B cell (primary cell): ENCODE measurements at places on chromosomes 5 and 9. TPM values are rescaled to one million over a fixed set of nuclear protein-coding genes. Genes with fewer than 3 reads are reported as not detected.

Gene CDH6
- not detected in 2 replicates for polyA plus RNA-seq

Gene SEC24A
- 6.9 and 8.0 TPM in 2 replicates for polyA plus RNA-seq

Gene MAMDC2
- not detected in 2 replicates for polyA plus RNA-seq

Gene OR13C5
- polyA plus RNA-seq = 0.20 TPM in 1 of 2 replicates, not detected in the other

Gene ADAMTS12
- not detected in 2 replicates for polyA plus RNA-seq

Gene ACER2
- polyA plus RNA-seq = 1.1 and 1.8 TPM in 2 replicates

Gene GABRA1
- polyA plus RNA-seq = not detected in 2 replicates

Gene PCDHA1
- polyA plus RNA-seq = not detected in 2 replicates

Gene PAPPA
- polyA plus RNA-seq = not detected in 2 replicates

Gene FOXE1
- not detected in 2 replicates for polyA plus RNA-seq

Gene MTAP
- 9.8 and 10.3 TPM in 2 replicates for polyA plus RNA-seq

Gene ARID3C
- not detected in 2 replicates for polyA plus RNA-seq

Gene FOXD4L3
- polyA plus RNA-seq = not detected in 2 replicates

Gene EQTN
- polyA plus RNA-seq = 0.58 and 1.3 TPM in 2 replicates
